ENCODE measurements at places on chromosomes 3 and 15.

DNA sequence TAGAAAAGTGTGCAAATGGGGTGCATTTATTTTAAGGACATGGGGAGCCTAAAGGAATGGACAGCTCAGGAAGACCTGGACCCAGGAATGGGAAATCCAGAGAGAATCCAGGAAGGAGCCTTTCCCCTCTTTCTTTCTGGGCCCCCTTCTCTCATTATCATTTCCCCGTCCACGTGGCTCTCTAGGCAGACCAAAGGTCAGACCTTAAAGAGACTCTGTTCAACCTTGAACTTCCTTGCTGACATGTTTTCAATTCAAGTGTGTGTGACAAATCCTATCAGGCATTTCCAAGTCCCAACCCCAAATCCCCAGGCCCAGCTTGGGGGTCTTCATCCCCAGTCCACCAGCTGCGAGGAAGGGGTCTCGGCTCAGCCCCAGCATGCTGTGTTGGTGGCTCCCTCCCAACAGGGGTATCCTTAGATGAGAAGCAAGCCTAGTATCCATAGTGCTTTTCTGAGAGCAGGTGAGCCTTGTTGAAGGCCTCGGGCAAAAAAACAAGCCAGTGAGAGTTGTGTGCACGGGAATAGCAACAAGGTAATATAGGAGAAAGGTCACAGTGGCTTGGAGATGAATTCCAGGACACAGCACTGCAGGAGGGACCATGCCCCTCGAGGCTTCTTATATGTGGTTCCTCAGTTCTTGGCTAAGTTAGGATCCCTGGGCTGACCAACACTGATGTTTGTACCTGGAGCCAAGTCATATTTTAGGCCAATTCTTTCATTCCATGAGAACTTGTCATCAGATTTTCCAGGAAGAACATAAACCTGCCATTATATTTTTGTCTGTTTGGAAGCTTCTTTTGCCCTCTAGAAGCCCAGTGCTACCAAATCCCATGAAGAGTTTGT lies 130.0 kb downstream of the ASB7 start:
- peak; percentile 61 for DNase-seq

GRCh38 chr3:41602121-41602520 lies 359.8 kb downstream of the ULK4 start:
- DNase-seq = no peak

DNA sequence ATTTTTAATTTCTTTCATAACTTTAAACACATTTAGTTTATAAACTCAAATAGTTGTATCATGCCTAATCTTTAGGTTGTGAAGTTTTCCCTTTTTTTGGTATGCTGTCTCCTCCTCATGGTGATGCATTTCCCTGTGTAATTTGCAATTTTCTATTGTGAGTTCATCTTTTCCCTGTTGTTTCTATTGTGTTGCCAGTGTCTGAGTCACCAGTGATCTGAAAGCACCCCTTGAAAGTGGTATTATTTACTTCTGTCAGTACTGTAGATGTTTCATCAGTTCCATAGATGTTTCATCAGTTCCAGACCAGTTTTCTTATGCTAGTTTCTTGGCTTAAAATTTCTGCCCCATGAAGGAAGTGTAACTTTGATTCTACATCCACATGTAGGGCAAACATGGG lies 80.6 kb downstream of the OXSM start:
- DNase-seq = no peak

- DNase-seq = no peak
Observed at GRCh38 chr3:179957264-179957845, 79.4 kb downstream of the PEX5L start.

- no peak for DNase-seq
Observed at GRCh38 chr3:86934851-86935250, 56.1 kb downstream of the VGLL3 start.

All from astrocyte of the hippocampus (primary cell).